ENCODE measurements at places on chromosomes 16 and 17.

GRCh38 chr17:61504697-61505096, 52.5 kb downstream of the TBX4 start:
- no peak for DNase-seq

DNA sequence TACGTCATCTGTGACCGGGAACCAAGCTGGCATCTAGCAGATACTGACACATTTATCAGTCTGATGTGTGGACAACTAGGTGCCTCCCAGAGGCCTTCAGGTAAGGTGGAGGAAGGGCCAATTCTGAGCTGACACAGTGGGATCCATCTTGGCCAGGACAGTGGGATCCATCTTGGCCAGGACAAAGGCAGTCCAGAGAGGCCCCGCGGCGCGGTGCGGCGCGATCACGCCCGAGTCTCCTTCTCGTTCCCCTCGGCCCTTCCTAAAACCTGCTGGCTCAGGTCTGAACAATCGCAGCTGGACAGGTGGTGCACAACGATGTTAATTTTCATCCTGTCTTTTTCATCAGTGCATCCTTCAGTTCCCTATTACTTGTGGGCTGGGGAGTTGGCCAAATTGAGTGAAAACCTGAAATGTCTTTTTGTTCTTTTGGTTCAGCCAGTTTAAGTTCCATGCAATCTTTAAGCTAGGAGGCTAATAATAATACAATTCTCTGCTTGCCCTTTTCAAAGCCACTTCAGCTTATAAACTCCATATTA, 486 bp upstream of the WSB1 start:
- DNase-seq: no peak

DNA sequence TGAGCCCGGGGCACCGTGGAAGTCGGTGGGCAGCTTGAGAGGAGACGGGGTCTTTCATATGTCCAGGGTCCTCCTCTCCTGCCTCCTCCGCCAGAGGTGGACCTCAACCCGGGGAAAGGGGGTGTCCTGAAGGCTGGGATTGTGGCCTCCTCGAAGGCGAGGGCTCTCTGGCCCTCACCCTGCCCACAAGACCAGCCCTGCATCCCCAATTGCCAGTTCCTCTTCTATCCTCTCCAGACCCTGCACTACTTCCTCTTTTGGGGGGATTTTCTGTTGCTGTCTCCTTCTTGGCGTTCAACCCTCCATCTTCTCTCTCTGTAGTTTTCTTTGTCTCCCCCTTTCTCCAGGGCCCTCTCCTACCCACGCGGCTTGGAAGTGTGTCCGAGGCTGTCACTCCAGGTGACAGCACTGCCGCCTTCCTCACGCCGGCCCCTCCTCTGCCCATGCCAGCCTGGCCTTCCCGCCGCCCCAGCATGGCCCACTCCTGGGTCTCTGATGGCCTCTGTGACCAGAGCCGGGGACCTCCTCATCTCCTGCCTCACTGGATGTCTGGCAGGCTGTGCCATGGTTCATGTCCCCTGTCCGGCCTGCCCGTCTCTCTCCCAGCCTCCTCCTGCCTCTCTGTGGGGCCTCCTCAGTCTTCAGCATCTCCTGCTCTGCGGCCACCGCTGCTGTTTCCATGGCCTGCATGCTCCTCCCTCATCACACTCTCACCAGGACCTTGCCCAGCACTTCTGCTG, 2.4 kb upstream of the ITGAX start:
- peak; percentile 93 for DNase-seq

DNA sequence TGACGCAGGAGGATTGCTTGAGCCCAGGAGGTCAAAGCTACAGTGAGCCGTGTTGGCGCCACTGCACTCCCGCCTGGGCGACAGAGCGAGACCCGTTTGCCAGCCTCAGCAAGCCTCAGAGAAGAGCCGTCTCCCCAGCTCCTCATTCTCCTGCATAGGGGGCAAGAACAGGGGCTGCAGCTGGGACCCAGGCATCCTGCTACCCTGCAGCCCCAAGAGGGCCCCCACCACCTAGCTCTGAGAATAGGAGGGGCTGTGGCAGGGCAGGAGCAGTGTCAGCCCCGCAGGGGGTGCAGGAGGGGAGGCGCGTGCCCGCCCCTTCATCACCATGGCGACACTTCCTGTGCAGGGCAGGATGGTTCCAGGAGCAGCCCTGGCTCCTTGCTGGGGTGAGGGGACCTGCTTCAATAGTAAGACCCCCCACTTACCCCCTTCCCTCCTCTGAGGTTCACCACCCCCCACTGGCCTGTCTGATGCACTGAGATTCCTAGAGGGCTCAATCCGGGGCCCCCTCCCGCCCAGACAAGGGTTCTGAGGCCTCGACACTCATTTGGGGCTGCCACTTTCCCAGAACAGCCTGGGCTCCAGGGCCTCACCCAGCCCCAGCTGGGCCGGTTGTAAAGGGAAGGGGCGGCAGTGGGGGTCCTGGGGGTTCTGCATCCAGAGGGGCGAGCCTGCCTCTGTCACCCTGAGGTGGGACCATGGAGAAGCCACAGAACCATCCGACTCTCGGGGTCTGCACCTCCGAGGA, 20.2 kb downstream of the VASN start:
- no peak for DNase-seq

GRCh38 chr16:82736224-82736623, 109.5 kb downstream of the CDH13 start:
- DNase-seq: no peak

- DNase-seq: peak; percentile 73
Observed at GRCh38 chr17:51258756-51259563, 889 bp downstream of the MBTD1 start.

DNA sequence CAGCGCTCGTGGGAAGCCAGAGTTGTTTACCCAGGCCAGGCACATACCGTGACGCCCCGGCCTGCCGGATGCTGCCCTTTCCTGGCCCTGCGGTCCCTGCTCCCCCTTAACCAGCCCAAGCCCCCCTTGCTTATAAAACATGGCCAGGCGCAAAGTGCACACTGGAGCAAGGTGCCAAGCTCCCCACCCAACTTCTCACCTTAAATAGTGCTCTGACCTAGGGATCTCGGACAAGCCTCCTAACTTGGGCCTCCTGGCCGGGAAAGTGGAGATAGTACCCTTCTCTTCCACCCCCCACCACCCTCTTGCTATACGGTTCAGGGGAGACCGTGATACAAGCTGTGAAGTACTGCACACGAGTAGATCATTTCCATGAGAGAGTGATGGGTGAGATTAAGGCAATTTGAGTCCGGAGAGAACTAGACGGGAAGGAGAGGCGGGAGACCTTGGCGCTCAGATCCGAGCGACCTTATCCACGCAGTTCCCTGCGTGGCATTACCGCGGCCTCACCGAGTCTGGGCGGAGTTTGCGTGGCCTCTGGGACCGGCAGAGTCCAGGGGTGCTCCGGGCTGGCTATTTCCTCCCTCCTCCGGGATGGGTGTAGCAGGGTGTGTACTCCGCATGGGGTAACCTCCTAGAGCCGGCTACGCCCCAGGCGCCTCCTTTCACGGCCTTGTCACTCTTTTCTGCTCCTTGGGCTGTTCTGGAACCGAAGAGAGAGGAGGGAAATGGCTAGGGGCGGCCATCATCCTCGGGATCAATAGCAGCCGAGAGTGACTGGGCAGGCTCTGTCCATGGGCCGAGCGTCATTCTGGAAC, 4.4 kb upstream of the LHX1 start:
- DNase-seq: no peak

DNA sequence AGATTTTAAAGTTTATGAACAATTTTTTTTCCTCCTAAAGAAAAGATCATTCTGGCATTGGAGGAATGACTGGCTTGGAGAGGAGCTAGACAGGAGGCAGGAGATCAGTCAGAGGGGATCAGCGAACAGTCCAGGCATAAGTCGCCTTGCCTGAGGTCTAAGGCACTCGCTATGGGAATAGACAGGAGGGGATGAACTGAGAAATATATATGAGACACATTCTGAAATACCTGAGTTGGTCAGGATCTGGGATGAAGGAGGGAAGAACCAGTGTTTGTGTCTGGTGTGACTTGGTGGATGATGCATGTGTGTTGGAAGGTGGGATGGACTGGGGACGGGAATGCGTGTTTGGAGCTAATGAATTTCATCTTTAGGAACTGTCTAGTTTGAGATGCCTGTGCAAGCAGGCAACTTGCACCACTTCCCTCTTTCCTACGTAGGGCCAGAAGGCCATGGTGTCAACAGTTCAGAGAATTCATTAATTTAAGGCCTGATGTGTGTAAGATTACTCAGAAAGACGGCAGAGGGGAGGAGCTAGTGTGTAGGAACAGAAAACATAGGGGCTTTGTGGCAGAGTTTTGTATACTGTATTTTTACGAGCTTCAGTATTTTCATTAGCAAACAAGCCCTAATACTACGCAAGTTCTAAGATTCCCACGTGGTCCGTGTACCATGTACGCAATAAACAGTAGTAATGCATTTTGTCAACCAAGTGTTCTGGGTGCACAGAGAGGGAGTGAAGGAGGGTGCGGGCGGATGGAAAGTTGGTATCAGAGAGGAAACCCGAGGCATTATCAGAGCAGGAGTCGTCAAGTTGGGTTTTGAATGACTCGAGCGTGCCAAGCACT, 825 bp downstream of the HEATR6 start:
- peak; percentile 64 for DNase-seq

- peak; percentile 22 for DNase-seq
Observed at GRCh38 chr16:73166441-73166851, 118.5 kb upstream of the ZFHX3 start.

- no peak for DNase-seq
Observed at GRCh38 chr17:81648013-81648706, 8.2 kb downstream of the PDE6G start.

Measured in inflammatory macrophage treated with lipopolysaccharide for 1 hour (primary cell).